ENCODE measurements at places on chromosomes 1 and 21.

DNA sequence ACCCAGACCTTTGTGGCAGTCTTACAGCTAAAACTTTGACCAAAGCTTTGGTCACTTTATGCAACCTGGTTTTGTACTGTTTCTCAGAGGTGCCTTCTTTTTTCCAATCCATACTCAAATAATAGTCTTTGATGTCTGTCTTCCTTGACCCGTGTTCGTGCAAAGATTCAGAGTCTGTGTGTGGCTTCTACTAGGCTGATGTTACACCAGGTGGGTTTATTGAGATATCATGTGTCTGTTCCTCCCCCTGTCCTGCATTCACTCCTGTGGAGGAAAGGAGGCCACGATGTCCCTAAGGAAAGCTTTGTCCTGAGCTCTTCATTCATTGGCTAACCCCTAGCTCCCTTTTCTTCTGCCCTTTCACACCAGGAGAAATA is 15.0 kb upstream of the IKBKE start:
- H3K27me3 ChIP-seq = no peaks in the 10 kb centered on the region
- no peak overlapping the region for H3K4me3 ChIP-seq
- no peak overlapping the region for H3K27ac ChIP-seq
- peaks cover 57% of the 10 kb centered on the region for H3K36me3 ChIP-seq

DNA sequence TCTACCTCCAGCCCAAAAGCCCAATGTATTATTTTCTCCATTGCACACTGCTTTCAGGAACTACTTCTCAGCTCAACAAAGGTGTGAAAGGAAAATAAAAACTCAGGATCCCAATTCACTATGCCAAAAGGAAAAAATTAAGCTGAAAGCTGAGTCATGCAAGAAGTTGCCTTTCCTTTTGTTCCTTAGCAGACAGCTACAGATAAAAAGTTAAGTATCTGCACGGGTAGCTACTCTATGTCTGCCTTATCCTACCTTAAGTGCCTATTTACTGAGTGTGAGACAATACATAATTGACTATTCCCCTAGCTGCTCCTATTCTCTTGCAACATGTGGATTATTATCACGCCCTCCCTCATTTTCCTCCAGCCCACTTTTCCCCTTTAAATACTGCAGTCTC is 84.1 kb downstream of the ADCY10 start:
- H3K27me3 ChIP-seq = peaks cover 5% of the 10 kb centered on the region
- no peak overlapping the region for H3K4me3 ChIP-seq
- no peaks in the 10 kb centered on the region for H3K36me3 ChIP-seq
- H3K4me1 ChIP-seq = no peaks in the 10 kb centered on the region
- no peak for DNase-seq
- H3K27ac ChIP-seq = no peak overlapping the region

GRCh38 chr1:242524571-242525359 is at the start of gene PLD5:
Gene PLD5, minus strand, starts transcription at chr1:242524697.
- H3K27ac ChIP-seq = peak within 1 kb of the TSS; percentile 23
- no peaks in the 10 kb centered on the region for H3K4me1 ChIP-seq
- H3K4me3 ChIP-seq = peak within 1 kb of the TSS; percentile 53

DNA sequence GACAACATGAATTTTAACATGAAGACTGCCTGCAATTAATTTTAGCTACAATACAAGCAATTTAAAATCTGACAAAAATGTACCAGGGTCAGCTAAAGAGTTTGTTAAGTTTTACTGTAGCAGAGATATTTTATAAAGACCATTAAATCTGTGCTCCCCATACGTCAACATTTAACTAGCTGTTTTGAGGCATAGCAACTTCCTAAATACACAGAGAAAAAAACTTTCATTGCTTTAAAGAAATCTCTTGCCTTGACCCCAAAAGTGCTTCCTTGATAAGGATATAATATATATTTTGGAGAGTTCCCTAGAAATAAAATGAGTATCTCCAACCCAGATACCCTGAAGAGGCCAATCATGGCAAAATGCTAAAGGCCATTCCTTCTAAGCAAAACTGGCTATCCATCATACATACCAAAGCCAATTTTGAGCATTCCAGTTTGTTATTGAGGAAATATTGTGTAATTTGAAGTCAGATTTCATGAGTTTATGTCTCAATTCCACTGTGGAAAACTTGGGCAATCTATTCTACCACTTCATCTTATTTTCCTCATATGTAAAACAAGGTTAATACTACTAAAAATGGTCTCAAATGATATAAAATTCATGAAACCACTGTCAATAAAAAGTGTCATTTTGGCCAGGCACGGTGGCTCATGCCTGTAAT is 19.1 kb downstream of the ASPM start:
- H3K4me1 ChIP-seq = peaks cover 6% of the 10 kb centered on the region
- H3K27me3 ChIP-seq = no peaks in the 10 kb centered on the region
- H3K27ac ChIP-seq = no peak overlapping the region
- peaks cover 28% of the 10 kb centered on the region for H3K36me3 ChIP-seq

DNA sequence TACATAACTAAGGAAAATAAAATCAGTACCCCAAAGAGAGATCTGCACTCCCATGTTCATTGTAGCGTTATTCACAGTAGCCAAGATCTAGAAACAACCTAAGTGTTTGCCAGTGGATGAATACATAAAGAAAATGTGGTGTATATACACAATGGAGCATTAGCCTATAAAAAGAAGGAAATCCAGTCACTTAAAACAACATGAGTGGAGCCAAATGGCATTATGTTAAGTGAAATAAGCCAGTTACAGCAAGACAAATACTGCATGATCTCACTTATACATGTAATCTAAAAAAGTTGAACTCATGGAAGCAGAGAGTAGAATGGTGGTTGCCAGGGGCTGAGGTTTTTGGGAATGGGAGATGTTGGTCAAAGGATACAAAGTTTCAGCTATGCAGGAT is 508.3 kb upstream of the B3GALT2 start:
- no peak overlapping the region for H3K27ac ChIP-seq
- H3K4me3 ChIP-seq = no peak overlapping the region
- H3K4me1 ChIP-seq = peaks cover 5% of the 10 kb centered on the region
- no peak for DNase-seq
- peaks cover 6% of the 10 kb centered on the region for H3K27me3 ChIP-seq

GRCh38 chr1:9770298-9770697 is 53.5 kb downstream of the CLSTN1 start:
- H3K27me3 ChIP-seq = no peaks in the 10 kb centered on the region
- H3K4me3 ChIP-seq = no peak overlapping the region
- H3K27ac ChIP-seq = no peak overlapping the region
- H3K4me1 ChIP-seq = peaks cover 3% of the 10 kb centered on the region

GRCh38 chr1:117591252-117591651 is 14.6 kb upstream of the TENT5C start:
- no peaks in the 10 kb centered on the region for H3K36me3 ChIP-seq
- peaks cover 18% of the 10 kb centered on the region for H3K27me3 ChIP-seq
- H3K27ac ChIP-seq = no peak overlapping the region
- no peak for DNase-seq
- no peak overlapping the region for H3K4me3 ChIP-seq

GRCh38 chr1:18644973-18645746 is 14.5 kb downstream of the PAX7 start:
- peaks cover 78% of the 10 kb centered on the region for H3K27me3 ChIP-seq
- H3K36me3 ChIP-seq = no peaks in the 10 kb centered on the region
- no peak for DNase-seq
- no peak overlapping the region for H3K27ac ChIP-seq

DNA sequence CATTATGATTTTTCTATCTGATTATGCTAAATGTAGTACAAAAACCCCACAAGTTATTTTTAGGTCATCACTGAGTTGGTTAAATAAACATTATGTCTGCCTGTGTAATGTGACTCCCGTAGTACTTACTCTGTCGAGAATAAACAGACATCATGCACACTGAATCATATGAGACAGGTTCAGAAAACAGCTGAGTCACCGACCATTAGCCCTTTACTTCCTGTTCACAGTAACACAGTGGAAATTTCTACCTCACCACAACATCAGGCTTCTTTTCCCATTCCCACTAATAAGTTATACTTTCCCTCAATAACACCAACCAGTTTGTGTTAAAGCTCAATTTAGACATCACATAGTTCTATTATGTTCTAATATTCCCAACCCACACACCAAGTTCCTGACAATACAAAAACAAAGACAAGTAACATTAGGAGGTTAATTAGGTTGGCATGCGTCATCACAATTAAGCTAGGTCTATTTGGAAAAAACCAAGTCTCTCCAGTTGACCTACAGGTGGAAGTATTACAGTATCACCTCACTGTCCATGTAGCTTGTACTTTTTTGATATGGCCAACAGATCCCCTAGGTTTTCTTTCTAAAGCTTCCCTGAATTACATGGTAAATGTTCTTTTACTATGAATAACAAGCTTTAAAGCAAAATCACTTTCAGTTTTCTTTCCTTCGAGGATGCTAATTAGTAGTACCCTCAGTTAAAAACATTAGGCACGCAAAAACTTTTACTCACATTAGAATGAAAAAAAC is 154.2 kb downstream of the EIF4G3 start:
- peak overlapping the region; percentile 63 for H3K4me3 ChIP-seq
- no peaks in the 10 kb centered on the region for H3K27me3 ChIP-seq
- peaks cover 4% of the 10 kb centered on the region for H3K36me3 ChIP-seq
- H3K27ac ChIP-seq = peak overlapping the region; percentile 86
- peaks cover 26% of the 10 kb centered on the region for H3K4me1 ChIP-seq
- DNase-seq = peak; percentile 30

DNA sequence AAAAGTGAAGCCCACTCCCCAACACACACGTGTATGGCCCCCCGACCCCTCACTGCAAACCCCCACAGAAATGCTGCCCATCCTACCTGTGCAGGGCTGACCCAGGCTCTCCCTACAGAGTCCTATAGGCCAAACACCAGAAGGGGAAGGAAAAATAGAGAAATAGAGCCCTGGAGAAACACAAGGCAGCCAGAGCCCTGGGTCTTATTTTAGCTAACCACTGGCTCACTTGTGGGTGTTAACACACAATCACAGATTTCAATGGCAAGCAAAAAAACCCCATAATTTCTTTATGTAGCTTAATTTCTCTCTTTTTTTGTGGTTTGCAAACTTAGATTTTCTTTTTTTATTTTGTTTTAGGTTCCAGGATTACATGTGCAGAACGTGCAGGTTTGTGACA is 989 bp upstream of the PIGR start:
- H3K27ac ChIP-seq = no peak overlapping the region
- H3K4me1 ChIP-seq = no peaks in the 10 kb centered on the region
- no peak overlapping the region for H3K4me3 ChIP-seq
- peaks cover 12% of the 10 kb centered on the region for H3K27me3 ChIP-seq
- DNase-seq = no peak

GRCh38 chr1:184665360-184665759 is 89.3 kb downstream of the EDEM3 start:
- peaks cover 18% of the 10 kb centered on the region for H3K27me3 ChIP-seq
- no peak for DNase-seq
- H3K4me1 ChIP-seq = no peaks in the 10 kb centered on the region
- no peaks in the 10 kb centered on the region for H3K36me3 ChIP-seq
